ENCODE measurements at places on chromosomes 3 and 15.

DNA sequence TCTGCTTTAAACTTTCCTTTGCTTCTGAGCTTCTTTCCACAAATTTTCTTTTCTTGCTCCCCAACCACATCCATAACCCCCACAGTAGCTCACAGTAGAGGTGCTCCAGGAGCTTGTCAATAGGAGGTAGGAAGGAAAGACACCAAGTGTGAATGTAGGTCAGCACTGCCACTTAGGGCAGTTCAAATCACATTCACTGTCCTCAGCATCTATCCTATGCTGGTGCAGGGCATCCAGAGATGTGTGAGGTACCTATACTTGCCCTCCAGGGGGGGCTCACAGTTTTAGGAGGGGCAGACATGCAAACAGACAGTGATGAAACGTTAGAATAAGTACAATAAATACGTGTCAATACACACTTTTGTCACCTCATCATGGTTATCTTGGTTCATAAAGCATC lies 1.5 kb upstream of the SPSB4 start:
- DNase-seq, result no peak

DNA sequence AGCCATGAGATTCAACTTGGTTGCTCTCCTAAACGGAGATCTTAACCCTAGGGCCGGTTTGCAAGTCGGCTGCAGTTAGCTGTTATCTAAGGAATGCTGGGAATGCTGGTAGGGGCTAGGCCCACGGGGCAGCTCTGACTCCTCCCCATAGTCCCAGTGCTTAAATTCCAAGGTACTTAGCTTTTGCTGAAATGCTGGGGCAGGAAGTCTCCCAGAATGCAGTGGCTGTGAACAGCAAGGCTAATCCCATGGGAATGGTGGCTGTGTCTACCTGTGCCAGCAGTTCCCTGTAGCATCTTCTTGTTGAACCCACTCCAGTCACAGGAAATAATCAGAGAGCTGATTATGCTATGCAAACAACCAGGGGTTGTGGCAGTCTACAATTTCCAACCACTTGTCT lies 102.5 kb upstream of the TJP1 start:
- no peak for DNase-seq

DNA sequence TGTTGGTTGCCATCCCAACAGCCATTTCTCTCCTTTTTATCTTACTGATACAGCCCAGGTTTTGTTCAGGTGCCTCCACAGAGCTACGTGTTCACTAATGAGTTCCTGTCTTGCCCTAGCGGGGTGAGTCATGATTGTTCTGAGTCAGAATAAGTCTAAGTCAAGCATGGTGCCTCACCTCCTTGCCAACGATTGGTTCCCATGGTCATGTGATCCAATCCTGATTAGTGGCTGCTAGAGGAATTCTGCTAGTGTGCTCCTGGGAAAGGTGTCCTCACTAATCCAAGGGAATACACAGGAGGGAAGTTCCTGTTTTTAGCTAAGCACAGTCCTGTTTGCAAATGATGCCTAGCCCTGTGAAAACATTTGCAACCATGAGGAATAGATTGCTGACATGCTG lies 99.8 kb downstream of the NSUN3 start:
- DNase-seq, result no peak

GRCh38 chr3:173876476-173876875 lies 478.9 kb downstream of the NLGN1 start:
- DNase-seq, result no peak

GRCh38 chr3:5095886-5096285 lies 26.2 kb upstream of the ARL8B start:
- no peak for DNase-seq

GRCh38 chr3:164024786-164025185 lies 1053.5 kb downstream of the SI start:
- DNase-seq, result no peak

GRCh38 chr15:69725957-69726356 lies 273.3 kb downstream of the RPLP1 start:
- no peak for DNase-seq

DNA sequence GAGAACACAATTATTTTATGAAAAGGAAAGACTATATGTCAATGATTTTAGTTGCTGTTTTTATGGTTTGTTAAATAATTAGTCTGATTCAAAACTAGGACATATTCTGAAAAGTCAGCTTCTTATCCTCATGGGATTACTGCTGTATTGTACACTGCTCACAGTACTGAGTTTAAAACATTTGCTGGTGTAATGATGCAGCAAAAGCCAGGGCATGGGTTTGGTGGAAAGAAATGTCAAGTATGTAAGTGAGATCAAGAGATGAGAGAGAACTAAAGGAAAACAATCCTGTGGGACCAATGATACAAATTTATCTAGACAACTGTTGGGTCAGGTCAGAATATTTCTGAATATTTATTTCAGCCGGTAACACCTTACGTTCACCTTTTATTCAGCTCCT lies 210.1 kb upstream of the ARHGEF26 start:
- no peak for DNase-seq

GRCh38 chr3:156459434-156459833 lies 95.5 kb downstream of the SSR3 start:
- no peak for DNase-seq

GRCh38 chr3:101995371-101996046 lies 146.2 kb downstream of the NFKBIZ start:
- no peak for DNase-seq

GRCh38 chr3:48247401-48247811 lies 6.5 kb downstream of the ZNF589 start:
- DNase-seq, result no peak

GRCh38 chr3:169457807-169458697 lies 205.5 kb downstream of the MECOM start:
- DNase-seq, result no peak

GRCh38 chr3:167166594-167167253 lies 213.4 kb downstream of the ZBBX start:
- no peak for DNase-seq

DNA sequence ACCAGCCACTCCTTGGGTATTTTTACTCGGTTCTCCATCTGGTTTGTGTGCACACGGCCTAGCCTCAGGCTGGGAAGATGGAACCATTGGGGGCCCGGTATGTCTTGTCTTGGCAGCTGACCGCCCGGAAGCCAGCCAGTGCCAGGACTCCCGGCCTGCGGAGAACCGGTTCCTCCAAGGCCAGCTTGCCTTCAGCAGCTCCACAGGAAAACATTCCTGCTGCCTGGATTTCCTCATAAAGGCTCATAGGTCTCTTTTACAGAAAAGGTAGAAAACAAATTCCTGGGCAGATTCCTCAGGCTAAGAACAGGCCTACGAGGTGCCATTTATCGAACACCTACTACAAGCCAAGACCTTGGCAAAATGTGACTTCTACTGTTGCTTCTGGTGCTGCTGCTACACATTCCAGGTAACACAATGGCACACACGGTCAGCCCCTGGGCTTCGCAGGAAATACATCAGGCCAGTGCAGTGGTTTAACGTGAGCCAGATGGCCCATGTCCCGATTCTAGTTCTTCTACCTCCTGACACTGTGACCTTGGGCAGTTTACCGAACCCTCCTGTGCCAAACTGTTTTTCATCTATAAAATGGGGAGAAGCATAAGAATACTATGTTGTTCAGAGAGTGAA lies 141.8 kb downstream of the OPA1 start:
- DNase-seq, result no peak

DNA sequence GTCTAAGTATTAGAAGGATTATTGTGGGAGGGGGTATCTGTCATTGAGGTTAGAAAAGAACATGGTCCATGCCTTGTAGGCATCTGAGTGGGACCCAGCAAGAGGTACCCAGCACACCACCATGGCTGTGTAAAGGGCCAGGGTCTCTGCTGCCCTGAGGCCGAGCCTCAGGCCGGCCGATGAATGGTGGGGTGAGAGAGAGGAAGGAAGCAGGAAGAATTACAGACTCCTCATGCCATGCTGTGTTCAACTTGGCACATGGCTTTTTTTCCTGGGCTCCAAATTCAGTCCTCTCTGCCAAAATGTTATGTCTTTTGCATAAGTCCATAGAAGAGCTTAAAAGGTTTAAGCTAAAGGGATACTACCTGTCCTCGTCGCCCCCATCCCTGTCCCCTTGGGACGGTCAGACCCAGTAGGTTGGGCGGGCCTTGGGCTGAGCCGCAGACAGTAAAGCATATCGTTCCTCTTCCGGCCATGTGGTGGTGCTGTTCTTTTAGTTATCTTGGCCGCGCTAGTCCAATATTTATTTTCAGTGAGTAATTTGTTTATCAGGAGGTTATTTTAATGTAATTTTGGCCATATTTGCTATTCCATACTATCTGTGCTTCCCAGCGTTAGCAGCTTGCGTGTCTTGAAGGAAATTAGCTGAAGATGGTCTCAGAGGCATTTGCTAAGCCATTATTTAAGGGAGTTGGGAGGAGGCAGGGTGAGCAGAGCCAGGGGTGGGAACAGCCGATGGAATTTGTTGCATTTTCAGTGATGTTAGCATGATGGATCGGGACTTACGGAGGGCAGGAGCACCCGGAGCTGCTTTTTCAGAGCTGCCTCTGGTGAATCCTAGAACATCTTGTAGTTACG lies 152.4 kb downstream of the AGBL1 start:
- DNase-seq, result no peak

- DNase-seq, result no peak
Measured at GRCh38 chr3:126456211-126456610, 19.5 kb downstream of the ZXDC start.

- DNase-seq, result no peak
Measured at GRCh38 chr15:98955331-98955730, 52.3 kb downstream of the PGPEP1L start.

- DNase-seq, result no peak
Measured at GRCh38 chr15:31344823-31345605, 18.4 kb downstream of the KLF13 start.

DNA sequence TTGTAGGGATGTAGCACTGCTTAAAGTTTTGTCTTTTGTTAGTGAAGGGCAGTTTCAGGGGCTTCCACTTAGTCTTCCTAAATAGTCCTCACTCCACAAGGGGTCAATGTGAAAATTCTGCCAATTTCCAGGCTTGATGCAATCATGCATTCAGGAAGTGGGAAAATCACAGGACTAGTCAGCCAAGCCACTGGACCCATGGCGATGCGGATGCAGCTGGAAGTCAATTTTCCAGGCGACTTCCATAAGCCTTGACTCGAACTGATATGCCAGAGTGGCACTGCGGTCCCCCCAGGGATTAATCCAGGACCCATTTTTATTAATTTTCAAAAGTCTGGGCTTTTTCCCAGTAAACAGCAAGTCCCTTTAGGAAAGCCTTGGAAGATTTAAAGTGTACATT lies 26.1 kb downstream of the GBE1 start:
- DNase-seq, result no peak

GRCh38 chr3:79154865-79155264 lies 612.9 kb downstream of the ROBO1 start:
- DNase-seq, result no peak

DNA sequence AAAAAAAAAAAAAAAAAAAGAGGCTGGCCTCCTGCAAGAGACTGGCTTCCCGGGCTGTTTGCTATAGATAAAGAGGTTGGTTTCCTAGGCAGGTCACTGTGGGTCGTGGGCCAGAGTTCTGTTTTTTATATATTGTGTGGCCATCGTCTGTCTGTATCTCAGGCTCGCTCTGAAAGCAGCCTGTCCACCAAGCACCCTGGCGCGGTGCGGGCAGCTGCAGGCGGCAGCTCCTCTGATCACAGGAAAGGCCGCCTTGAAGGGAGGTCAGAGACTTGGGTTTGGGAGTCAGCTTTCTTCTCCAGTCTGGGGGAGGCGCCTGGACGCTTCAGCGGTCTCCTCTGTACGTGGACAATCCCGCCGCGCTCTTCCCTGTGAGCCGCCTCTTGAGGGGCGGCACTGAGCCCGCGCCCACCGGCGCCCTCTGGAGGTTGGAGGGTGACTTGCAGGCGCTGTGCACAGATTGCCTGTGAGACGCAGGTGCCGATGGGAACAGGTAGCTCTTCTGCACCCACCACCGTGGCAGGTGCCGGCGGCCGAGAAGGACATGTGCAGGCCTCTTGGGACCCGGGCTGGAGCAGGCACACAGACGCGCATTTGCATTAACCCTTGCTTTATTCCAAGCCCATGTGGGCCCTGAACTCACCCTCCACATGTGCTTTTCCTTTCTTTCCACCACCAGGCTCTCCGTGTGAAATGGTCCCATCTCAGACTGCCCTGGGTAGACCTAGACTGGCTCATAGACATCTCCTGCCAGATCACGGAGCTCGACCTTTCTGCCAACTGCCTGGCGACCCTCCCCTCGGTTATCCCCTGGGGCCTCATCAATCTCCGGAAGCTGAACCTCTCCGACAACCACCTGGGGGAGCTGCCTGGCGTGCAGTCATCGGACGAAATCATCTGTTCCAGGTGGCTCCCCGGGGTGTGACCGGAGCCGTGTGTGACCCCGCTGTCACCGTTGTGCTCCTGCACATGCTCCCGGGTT lies 89.3 kb downstream of the LRRK1 start:
- DNase-seq, result peak; percentile 63

GRCh38 chr3:140188285-140188684 lies 253.3 kb downstream of the CLSTN2 start:
- DNase-seq, result no peak

- DNase-seq, result no peak
Measured at GRCh38 chr15:76282465-76282864, 28.8 kb downstream of the ETFA start.

DNA sequence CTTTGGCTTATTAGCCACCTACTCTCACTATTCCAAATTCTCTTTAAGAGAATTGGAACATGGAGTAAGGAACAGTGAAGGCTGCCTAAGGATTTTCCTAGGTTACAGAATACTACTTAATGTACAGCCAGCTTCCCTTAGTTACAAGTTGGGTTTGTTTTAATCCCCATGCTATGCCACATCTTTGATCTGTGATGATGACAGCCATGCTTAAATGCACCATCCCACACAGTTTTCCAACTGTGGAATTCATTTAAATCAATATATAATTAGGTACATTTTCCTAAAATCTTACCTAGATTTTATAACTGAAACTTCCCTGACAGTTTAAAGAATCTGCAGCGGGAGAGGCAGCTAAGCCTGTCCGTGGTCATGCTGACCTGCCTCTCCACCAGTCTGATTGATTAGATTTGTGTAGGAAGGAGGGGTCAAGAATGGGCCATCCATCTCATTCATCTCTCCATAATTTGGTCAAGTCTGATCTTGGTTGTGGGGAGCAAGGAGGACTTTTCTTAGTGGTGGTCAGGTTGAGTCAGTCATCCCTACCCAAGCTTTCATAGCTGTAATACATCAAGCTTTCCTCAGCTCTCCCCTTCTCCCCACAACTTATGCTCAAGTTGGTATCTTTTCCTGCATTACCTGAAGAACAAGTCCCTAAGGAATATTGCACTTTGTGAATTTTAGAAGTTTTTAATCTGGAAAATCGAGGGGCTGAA lies 37.1 kb downstream of the RIOX2 start:
- no peak for DNase-seq

DNA sequence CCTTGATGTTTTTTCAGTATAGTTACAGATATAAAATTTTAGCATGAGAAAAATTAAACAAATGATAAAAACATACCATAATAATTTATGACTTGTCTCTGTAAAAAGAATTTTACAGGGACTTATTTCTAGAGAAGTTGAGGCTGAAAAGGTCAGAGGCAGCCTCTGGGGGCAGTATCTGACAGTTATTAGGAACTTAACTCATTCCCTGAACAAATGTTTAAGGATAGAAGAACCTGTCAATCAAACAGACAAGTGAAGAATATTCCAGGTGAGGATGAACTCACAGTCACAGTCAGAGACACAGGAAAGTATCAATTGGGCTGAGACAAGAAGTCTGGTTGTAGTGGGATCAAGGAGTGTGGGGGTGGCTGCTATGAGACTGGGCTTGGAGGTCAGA lies 7.3 kb downstream of the MYLK start:
- no peak for DNase-seq

- no peak for DNase-seq
Measured at GRCh38 chr15:42858999-42859789, 61.4 kb downstream of the TTBK2 start.

All from 8988T (cell line).